NB4 (cell line): ENCODE measurements at places on chromosomes 3 and 15.
A peak's percentile ranks its signal among the peaks of the same experiment; 100 is the strongest.

DNA sequence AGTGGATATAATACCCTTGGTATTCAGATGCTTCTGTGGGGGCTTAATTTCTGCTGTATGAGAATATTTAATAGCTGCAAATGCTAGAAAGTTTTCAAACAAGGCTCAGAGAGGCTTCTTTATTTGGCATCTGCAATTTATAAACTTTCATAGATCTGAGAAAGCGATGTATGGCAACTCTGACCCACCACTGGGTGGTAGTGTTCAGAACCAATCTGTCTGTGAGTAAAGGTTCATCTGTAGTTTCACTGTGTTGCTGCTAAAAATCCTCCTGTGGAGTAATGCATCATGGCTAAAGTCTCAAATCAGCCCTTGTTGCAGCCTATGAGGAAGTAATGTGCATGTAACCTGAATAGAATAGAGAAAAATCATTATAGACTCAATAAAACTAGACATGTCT lies 47.4 kb downstream of the CLSTN2 start:
- DNase-seq = peak; percentile 2

- no peak for DNase-seq
Observed at GRCh38 chr15:91124132-91124531, 24.1 kb downstream of the SV2B start.

- no peak for DNase-seq
Observed at GRCh38 chr3:101166150-101166549, 154.2 kb downstream of the IMPG2 start.

DNA sequence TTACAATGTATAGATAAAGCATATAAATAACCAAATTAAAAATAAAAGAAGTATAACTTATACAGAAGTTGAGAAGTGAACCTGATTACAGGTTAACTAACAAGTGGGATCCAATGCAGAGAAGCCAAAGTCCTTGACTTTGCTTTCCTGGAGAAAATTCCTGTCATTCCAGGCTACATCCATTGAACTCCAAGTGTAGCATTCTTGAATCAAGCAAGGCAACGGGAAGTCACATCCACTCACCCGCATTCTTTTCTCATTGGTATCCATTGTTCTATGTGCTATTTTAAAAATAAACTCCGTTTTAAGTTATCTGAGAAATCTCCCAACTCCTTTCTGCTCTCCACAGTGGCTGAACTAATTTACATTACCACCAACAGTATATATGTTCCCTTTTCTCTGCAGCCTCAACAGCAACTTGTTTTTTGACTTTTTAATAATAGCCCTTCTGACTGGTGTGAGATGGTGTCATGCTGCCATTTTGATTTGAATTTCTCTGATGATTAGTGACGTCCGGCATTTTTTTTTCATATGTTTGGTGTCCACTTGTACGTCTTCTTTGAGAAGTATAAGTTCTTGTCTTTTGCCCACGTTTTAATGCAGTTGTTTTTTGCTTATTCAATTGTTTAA lies 534.3 kb downstream of the ROBO1 start:
- no peak for DNase-seq

DNA sequence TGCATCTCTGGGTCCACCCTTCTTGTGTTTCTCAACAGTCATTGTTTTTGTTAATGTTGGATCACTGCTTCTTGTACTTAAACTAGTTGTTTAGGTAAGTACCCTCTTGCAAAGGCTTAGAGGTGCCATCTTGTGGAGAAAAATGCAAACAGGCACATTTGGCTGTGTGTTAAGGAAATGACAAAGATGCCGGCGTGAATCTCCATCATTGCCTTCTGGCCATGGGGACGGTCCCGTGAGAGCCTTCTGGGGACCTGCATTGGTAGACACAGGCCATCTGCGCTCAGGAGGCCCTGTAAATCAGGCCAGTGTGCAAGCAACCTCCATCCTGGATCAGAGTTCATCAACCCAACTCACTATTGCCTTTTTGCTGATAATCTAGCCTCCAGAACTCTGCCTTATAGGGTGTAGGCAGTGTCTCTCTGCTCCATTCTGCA lies 158.6 kb upstream of the NR2E3 start:
- peak; percentile 54 for DNase-seq

DNA sequence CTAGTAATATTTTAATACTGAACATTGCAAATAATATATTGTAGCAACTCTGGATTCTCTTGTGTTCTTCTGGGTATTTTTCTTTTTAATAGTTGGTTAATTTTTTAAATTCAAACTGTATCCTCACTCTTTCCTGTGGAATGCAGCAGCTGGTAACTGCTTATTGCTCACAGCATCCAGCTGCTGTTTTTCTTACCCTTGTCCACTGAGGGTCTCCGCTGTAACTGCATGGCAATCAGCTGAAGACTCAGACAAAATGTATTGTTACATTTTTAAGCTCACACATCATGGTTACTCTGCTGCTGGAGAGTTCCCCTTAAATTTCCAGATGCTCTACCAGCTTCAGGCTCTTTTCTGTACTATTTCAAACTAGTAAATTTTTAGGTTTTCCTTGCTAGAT lies 227.6 kb downstream of the MBNL1 start:
- DNase-seq = no peak

- no peak for DNase-seq
Observed at GRCh38 chr15:60369696-60370095, 28.1 kb downstream of the ANXA2 start.

DNA sequence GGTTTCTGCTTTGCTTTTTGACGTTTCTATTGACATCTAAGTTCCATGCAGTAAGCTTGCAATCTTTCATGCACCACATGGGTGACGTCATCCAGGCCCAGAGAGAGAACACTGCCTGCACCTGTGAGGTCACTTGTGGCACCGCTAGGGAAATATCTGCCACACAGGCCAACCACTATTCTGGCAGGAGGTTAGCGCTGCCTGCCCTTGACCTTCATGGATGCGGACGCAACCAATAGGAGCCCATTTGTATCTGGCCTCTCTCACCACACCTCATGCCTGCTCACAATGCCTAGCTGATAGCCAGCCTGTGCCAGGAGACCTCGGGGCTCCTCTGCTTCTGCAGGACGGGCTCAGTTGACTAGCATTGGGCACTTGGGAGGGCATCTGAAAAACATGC lies 55.8 kb upstream of the PRR23E start:
- peak; percentile 5 for DNase-seq

DNA sequence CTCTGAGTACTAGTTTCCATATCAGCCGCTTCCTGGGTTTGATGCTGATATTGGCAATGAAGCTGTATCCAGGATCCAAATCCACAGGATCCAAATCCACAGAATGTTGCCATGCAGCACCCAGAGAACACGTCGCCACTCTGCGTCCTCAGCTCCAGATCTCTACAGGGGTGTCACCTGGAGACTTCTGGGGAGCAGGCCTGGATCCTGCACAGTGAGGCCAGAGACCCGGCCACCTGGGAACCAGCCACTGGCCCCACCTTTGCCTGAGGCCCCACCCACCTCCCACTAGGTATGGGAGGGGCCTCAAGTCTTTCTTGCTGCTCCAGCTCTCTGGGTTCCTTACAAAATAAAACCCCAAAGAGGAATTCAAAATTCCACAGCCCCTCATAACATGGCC lies 123.9 kb downstream of the LRRK1 start:
- no peak for DNase-seq

GRCh38 chr15:49848282-49848724 lies 227.5 kb downstream of the DTWD1 start:
- DNase-seq = no peak

GRCh38 chr3:188367678-188368077 lies 213.7 kb downstream of the LPP start:
- DNase-seq = no peak

GRCh38 chr15:68186671-68187397 lies 18.3 kb downstream of the CALML4 start:
- DNase-seq = no peak

DNA sequence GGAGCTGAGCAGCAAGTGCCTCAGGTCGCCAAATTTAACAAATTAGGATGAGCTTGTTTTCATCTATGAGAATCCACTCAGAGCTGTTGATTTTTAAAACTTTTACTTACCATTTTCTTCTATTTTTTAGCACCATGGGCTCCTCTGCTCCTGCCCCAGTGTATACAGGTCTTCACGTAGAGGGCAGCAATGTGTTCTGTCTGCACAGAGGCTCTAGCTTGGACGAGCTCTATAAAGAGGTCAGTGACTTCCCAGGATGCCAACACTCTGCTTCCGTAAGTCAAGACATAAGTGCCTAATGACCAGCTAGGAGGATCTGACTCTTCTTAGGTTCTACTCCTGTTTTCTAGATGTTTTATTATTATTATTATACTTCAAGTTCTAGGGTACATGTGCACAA lies 41.2 kb upstream of the CNOT10 start:
- DNase-seq = no peak

DNA sequence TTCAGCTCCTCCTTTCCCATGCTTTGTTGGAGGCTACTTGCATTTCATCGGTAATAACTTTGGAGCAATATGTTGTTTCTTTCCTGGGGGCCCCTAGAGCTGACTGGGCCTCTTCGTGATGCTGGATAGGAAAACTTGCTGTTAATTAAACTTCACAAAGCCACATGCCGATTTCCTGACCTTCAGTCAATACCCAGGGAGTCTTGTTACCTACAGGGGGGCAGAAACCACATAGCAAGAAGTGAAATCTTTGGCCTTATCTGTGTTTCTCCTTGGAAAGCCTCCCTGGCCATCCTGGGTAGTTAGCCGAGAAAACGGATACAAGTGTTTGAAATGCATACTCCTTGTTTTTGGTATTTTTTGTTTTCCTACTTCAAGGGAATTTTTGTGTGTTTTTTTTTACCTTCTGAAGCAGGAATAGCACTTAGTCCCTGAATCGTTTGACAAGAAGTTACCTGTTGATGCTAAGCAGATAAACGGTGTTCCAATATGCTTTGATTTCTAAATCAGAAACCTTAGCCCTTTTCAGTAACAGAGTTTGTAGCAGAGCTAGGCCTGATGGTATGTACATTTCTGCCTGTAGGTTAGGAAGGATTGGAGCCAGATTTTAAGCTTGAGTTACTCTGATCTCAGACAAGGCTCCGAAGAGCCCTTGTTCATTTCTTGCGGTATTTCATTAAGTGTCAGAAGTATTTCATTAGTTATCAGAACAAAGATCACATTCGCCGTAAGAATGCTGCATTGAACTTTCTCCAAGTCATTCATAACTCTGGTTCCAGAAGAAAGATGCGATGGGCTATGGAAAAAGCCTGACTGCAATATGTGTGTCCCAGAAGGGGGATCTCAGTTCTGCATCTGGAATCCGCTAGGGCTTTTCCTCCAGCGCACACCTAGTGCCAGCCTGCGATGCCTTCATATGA lies 111.5 kb downstream of the THSD4 start:
- DNase-seq = no peak

DNA sequence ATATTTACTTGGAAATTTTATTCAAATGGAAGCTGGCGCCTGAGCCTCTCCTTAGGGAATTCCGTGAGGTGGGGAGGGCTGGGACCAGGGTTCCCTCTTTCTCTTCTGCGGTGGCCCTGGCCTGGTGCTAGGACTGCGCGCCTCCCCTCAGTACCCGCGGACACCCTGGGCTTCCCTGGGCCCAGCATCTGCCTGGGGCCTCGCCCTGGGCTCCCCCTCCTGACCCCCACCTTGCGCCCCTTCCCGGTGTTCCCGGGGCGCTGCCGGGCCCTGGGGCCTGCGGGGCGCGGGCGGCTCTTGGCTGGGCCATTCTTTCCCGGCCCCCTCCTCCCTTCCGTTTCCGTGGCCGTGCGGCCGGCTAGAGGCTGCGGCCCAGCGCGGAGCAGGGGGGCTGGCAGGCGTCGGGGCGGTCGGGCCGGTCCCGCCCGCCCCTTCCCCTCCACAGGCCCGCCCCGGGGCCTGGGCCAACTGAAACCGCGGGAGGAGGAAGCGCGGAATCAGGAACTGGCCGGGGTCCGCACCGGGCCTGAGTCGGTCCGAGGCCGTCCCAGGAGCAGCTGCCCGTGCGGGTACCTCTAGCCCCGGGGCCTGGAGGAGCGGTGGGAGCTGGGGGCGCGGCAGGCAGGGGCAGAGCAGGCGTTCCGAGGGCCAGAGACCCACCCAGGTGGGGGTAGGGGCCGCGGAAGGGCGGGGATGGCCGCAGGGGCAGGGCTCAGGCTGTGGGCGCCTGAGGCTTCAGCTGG lies at the start of gene FES:
Gene FES (plus strand): TSS at position 529 of the 743 bp plus-strand sequence. CDS start 542 bp downstream, outside the sequence.
- peak; percentile 94 for DNase-seq

- no peak for DNase-seq
Observed at GRCh38 chr15:25771338-25771706, 91.8 kb downstream of the ATP10A start.

- DNase-seq = peak; percentile 49
Observed at GRCh38 chr3:13494463-13495350, 14.6 kb downstream of the HDAC11 start.
